Nucleus accumbens (tissue), 56 donors: ENCODE measurements at places on chromosomes 1 and 21.

DNA sequence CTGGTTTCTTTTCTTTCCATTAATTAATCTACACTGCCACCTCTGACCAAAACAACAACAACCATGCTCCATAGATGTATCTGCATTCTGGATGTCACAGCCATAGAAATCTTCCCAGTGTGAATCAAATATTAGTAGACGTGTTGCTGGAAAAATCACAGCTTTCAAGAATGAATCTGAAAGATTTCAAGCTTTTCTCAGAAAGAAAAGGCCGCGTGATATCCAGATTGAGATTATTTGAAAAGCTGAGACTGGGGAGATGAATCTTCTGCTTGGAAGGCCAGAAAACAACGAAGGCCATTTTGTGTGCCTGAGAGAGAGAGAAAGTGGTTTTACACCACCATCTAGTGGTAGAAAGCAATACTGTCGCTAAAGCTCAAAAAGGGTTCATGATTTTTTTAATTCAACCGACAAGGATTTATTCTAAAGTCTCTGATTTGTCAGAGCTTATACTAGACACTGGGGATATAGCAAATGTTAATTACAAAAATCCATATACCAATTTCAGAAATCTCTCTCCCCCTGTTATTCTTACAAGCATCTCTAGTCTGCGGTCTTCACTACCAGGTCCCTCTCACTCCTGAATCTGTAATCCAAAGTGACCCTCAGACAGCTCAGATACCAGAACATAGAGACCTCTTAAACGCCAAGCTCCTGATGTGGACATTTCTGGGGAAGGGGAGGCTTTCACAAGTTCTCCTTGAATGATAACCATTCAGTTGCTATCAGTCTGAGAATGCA, 87.5 kb upstream of the SGIP1 start:
- peak; percentile 11 for DNase-seq

DNA sequence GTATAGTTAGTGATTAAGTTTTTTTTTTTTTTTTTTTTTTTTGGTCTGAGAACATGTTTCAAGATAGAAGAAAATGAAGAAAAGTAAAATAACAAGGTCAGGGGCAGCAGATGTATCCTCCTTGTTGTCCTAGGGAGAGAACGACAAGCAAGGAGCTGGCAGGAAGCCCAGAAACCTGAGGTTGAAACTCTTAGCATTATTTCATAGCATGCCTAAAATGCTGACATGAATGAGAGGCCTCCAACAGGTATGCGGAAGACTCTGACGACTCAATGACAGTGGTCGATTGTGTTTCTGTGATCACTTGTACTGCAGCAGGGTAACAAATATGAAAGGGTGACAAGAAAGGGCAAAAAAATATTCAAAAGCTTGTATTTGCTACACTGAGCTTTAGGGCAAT, 415.9 kb downstream of the PLA2G4A start:
- DNase-seq = no peak

- no peak for DNase-seq
Measured at GRCh38 chr21:34511181-34511580, 829 bp downstream of the KCNE1 start.

DNA sequence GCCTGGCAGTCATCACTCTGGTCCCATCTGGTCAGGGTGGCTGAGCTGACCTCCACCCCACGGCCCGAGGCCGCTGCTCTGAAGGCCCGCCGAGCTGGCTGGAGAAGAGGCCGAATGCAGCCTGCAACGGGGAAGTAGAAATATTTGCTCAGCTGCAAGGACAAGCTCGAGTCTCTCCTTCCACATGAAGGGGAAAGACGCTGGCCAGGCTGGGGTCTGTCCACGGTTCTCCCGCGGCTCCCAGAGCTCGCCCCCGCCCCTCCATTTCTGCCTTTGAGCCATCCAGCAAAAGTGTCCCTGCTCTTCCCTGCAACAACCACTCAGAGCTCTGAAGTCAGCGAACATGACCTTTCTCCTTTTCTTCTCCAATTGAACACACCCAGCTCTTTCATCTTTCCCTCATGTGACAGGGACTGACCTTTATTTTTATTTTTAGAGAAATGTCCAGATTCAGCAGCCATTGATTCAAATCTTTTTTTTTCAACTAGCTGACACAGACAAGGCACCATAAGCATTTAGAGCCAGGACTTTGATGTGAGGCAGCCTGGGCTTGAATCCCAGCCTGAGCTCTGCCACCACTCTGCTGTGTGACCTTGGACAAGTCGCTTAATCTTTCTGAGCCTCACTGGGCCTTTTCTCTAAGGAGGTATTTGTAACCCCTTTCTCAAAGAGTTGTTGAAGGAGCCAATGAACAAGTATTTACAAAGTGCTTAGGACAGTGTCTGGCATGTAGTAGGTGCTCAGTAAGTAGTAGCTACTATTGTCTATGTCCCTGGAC, 149.3 kb upstream of the WNT4 start:
- no peak for DNase-seq

DNA sequence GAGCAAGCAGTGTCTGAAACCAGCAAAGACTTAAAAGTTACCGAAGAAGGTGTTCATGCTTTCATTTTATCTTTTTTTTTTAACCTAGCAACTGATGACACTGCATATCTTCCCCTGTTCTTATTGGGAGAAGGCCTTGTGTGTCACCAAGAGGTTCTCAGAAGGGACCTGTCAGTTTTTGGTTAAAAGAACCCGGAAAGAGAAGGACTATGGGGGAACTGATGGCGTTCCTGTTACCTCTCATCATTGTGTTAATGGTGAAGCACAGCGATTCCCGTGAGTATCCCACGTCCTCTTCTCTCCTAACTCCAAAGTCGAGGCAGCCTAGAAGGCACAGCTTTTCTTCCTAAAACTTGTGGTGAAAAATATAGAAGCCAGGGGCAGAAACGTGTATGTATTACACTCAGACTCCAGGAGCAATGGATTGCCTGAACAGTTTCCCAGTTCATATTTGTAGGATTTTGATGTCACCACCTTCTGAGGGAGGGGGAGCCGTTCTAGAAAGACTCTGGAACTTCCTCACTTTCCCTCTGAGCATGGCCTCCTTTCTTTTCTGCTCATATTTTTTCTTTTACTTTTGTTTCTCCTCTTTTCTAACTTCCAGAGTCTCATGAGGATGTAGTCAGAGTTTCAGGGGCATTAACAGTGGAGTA, at the start of gene MR1:
TSS of gene MR1 (plus strand) at position 185 of the 653 bp plus-strand sequence. CDS start at position 210, 25 bp downstream.
- peak; percentile 24 for DNase-seq

GRCh38 chr1:41914516-41914915, 4.2 kb downstream of the HIVEP3 start:
- no peak for DNase-seq

DNA sequence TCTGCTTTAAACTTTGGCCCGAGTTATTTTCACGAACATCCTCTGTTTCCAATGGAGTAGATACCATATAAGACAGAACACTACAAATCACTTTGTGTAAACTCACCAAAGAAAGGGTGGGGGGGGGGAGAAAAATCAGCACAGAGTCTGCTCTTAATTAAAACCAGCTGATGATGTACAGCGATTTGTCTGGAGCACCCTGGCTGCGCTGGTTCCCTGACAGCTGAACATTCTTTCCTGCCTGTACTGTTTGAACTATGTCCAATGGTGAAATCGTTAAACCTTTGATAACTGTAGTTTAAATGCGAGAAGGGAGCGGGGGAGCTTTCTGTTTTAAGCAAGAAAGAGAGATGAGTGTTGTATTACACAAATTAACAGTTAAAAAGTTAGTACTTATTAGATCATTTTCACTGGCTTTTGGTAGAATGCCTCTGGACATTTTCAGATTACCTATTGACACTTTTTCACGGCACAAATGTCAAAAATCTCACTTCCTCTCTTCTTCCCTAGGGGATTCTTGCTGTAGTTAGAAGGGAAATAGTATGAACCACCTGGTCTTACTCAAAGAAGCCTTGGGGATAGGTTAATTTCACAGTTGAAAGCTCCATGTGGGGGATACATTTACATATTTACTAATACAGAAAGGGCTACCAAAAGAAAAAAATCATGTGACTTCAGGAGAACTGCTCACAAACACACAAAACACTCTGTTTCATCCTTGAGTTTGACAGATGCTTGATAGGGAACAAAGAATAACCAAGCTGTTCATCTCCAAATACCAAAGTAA, 140.2 kb upstream of the RUNX1 start:
- no peak for DNase-seq

GRCh38 chr1:119631086-119631432, 17.0 kb downstream of the ZNF697 start:
- DNase-seq = no peak

GRCh38 chr1:112761714-112762480, 46.8 kb upstream of the PPM1J start:
- DNase-seq = no peak

- DNase-seq = no peak
Measured at GRCh38 chr1:19347533-19348172, 35.5 kb downstream of the SLC66A1 start.

- no peak for DNase-seq
Measured at GRCh38 chr1:52970149-52970548, 43.1 kb downstream of the SCP2 start.
